ENCODE measurements at places on chromosomes 5 and 9.

- DNase-seq = no peak
Observed at GRCh38 chr9:93276973-93277372, 93.0 kb downstream of the WNK2 start.

- no peak for DNase-seq
Observed at GRCh38 chr5:124643336-124643735, 103.1 kb downstream of the ZNF608 start.

DNA sequence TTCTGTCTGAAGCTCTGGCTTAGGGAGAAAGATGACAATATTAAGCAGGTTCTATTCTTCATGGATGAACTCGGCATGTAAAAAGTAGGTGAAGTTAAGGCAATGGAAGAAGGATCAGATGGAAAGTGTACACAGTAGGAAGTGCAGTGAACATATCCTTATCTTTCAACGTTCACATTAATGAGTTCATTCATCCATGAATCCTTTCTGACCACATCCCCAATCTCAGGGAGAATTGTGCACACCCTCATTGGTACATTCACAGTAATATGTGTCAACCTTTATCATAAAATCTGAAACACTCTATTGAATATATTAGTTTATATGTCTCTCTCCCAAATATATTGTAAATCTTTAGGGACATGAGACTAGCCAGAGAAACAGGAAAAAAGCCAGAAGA lies 5.5 kb downstream of the GIN1 start:
- no peak for DNase-seq

- no peak for DNase-seq
Observed at GRCh38 chr5:120098426-120098825, 365.7 kb upstream of the PRR16 start.

DNA sequence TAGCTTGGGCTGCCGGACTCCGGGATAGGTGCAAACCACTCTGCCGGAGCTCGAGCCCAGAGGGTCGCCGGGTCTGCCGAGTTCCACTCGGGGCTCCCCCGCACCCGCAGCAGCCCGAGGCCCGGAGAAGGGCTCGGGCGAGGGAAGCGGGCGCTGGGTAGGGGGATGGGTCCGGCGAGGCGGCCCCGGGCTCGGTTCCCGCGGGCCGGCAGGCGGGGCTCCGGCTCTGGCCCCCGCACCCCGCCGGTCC lies 507 bp downstream of the RICTOR start:
- DNase-seq = no peak

- DNase-seq = no peak
Observed at GRCh38 chr9:78288214-78288892, 8.6 kb upstream of the PSAT1 start.

Measured in nephron progenitor cell (in vitro differentiated cells).